ENCODE measurements at places on chromosomes 13 and 19. TPM values are rescaled to one million over a fixed set of nuclear protein-coding genes. Genes with fewer than 3 reads are reported as not detected.

- peaks cover 58% of the 10 kb centered on the region for H3K27me3 ChIP-seq
- no peaks in the 10 kb centered on the region for H3K36me3 ChIP-seq
- H3K4me1 ChIP-seq: peaks cover 3% of the 10 kb centered on the region
- no peak overlapping the region for H3K27ac ChIP-seq
- no peak for DNase-seq
These were observed 25.1 kb upstream of the MEIS3 start for GRCh38 chr19:47444388-47444821.

DNA sequence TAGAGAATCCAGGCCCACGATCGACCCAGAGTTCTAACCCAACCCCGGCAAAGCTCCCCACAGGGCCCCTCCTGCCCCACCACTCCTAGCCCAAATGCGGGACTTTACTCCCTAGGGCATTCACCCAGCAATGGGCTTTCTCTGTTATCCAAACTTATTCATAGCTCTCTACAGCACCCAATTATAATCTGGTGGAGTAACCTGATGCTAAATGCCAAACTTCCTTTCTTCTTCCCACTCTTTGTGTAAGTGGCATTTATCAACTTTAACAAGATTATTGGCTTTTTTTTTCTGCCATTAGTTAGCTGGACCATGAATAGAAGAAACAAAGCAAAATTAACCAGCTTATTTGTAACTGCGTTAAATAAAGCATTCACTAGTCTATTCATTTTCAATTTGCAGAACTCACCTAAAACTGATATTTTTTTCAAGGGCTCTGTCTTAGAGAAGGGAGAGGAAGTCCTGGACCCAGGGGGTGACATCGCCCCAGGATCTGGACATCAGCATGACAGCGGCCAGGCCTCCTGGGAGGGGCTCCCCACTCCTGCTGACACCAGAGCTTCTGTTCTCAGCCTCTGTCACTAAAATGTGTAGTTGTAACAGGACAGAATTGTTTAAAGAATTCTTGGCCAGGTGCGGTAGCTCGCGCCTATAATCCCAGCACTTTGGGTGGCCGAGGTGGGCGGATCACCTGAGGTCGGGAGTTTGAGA is 1.5 kb downstream of the FAM124A start:
- no peak for DNase-seq
- H3K4me1 ChIP-seq: peaks cover 4% of the 10 kb centered on the region
- no peak overlapping the region for H3K4me3 ChIP-seq
- H3K27ac ChIP-seq: no peak overlapping the region
- no peaks in the 10 kb centered on the region for H3K36me3 ChIP-seq

DNA sequence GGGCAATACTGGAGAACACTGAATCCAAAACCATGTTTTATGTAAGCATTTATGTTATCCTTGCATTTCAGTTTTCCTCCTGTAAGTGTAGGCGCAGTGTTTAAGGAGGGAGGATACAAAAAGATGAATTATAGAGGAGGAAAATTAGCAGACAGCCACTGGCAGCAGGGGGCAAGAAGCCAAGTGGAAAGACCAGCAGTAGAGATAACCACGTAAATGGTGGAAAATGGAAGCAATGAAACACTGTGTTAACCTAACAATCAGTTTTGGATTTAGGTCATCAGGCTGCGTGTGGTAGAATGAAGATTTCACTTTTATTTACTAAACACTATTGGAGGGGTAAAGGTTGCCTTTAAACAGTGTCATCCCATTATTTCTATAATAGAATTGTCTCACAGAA is 447.3 kb downstream of the GPC6 start:
- no peak for DNase-seq
- no peaks in the 10 kb centered on the region for H3K4me1 ChIP-seq
- H3K36me3 ChIP-seq: no peaks in the 10 kb centered on the region
- H3K4me3 ChIP-seq: no peak overlapping the region
- no peak overlapping the region for H3K27ac ChIP-seq

GRCh38 chr13:113141601-113141970 is 16.9 kb upstream of the PROZ start:
- DNase-seq: no peak
- H3K4me3 ChIP-seq: no peak overlapping the region
- no peaks in the 10 kb centered on the region for H3K4me1 ChIP-seq
- H3K27me3 ChIP-seq: no peaks in the 10 kb centered on the region
- H3K36me3 ChIP-seq: no peaks in the 10 kb centered on the region

CARM1 gene
- 22.8 TPM for polyA plus RNA-seq
